ENCODE measurements at places on chromosomes 1 and 21. TPM values are rescaled to one million over a fixed set of nuclear protein-coding genes. Genes with fewer than 3 reads are reported as not detected.

- H3K4me1 ChIP-seq = no peaks in the 10 kb centered on the region
- H3K27me3 ChIP-seq = no peaks in the 10 kb centered on the region
- H3K36me3 ChIP-seq = no peaks in the 10 kb centered on the region
- H3K4me3 ChIP-seq = no peak overlapping the region
- no peak overlapping the region for H3K27ac ChIP-seq
Observed at GRCh38 chr1:55589671-55590297, 374.6 kb upstream of the USP24 start.

DNA sequence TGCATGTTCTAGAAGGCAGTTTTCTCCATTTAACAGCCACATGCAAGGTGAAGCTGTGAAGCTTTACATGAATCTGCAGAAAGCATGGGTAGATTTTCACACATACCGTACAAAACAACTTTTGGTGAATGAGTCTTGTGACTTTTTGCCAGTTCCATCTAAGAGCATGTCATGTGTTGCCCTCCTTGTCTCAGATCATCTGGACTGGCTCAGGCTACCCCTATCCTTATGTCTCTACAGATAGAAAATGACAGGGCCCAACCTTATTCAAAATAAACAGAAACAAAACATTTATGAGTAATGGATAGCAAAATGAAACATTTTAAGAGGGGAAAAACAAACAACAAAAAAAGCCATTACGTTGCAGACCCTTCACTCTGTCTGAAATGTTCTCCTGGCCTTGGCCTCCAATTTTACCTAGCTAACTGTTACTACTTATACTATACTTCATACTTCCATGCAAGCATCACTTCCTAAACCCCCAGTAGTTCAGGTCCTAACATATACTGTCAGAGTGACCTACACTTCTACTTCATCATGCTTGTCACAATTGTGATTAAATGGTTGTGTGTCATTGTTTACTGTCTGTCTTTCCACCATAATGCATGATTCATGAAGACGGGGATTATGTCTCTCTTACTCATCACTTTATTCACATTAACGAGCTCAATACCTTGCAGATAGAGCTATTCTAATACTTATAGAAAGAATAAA, 39.0 kb downstream of the LRRC8C start:
- H3K27ac ChIP-seq = no peak overlapping the region
- no peak for DNase-seq
- H3K36me3 ChIP-seq = no peaks in the 10 kb centered on the region
- H3K4me1 ChIP-seq = no peaks in the 10 kb centered on the region
- H3K4me3 ChIP-seq = no peak overlapping the region

The FPGT gene
- polyA plus RNA-seq = 12.1 TPM

The CHI3L2 gene
- polyA plus RNA-seq = 0.22 TPM

The GSTM1 gene
- not detected for polyA plus RNA-seq

- DNase-seq = no peak
- peaks cover 6% of the 10 kb centered on the region for H3K27me3 ChIP-seq
- no peak overlapping the region for H3K27ac ChIP-seq
Observed at GRCh38 chr1:176786274-176786673, 323.3 kb downstream of the PAPPA2 start.

DNA sequence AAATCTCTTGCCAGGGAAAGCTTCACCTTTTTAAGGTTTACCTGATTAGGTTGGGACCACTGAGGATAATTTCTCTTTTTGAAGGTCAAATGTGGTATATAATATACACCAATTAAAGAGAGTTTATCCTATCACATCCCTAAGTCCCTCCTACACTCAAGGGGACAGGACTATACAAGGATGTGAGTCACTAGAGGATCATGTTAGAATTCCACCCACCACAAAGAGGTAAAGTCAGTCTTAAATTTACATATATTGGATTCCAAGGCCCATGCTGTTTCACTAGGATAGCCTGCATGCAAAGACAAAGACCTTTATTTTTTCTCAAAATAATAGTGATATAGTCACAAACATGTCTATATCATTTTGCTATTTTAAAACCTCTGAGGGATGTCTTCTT, 164.4 kb downstream of the GIPC2 start:
- H3K4me3 ChIP-seq = no peak overlapping the region
- no peak for DNase-seq
- no peaks in the 10 kb centered on the region for H3K27me3 ChIP-seq
- H3K27ac ChIP-seq = no peak overlapping the region
- no peaks in the 10 kb centered on the region for H3K4me1 ChIP-seq

DNA sequence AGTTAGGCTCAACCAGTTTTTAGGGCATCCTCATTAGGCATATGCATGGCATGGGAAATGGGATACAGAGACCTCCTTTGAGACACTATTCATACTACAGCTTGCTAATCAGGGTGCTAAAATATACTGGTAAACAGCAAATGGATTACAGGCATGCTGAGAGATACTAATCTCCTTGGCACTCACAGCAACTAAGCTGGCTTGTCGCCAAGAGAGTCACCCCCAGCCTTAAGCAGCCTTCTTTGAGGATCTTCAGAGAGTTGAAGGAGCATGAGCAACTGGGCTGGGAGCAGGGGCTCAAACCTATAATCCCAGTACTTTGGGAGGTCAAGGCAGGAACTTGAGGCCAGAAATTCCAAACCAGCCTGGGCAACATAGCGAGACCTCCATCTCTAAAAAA, 120.1 kb upstream of the NR5A2 start:
- H3K27me3 ChIP-seq = no peaks in the 10 kb centered on the region
- no peak for DNase-seq
- no peaks in the 10 kb centered on the region for H3K36me3 ChIP-seq
- H3K4me3 ChIP-seq = no peak overlapping the region
- no peaks in the 10 kb centered on the region for H3K4me1 ChIP-seq

GRCh38 chr1:165495858-165496205, 48.0 kb upstream of the LRRC52 start:
- H3K36me3 ChIP-seq = no peaks in the 10 kb centered on the region
- H3K27ac ChIP-seq = no peak overlapping the region
- H3K4me1 ChIP-seq = no peaks in the 10 kb centered on the region
- H3K4me3 ChIP-seq = no peak overlapping the region

- no peaks in the 10 kb centered on the region for H3K36me3 ChIP-seq
- no peak for DNase-seq
- no peak overlapping the region for H3K4me3 ChIP-seq
Observed at GRCh38 chr21:42176859-42177258, 42.1 kb upstream of the ABCG1 start.

The CCT3 gene
- 475 TPM for polyA plus RNA-seq

DNA sequence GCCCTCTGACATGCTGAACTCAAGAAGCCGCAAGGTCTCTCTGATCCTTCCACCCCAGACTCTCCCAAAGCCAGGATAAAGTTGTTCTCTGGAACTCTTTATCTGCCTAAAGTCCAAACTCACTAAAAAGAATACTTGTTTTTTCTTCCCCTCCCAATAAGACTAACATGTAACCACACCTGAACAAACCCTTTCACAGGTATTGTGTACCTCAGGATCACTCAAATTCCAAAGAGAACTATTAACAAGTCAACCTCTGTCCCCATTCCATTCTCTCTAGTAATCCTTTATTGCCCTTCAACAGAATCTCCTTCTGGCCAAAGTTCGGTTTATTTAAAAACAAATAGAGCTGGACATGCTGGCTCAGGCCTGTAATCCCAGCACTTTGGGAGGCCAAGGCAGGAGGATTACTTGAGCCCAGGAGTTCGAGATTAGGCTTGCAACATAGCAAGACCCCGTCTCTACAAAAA, 4.1 kb upstream of the TOE1 start:
- H3K36me3 ChIP-seq = peaks cover 35% of the 10 kb centered on the region
- no peaks in the 10 kb centered on the region for H3K27me3 ChIP-seq
- no peak for DNase-seq
- no peak overlapping the region for H3K27ac ChIP-seq

GRCh38 chr1:45410850-45411509, 70.7 kb upstream of the MUTYH start:
- H3K4me1 ChIP-seq = peaks cover 4% of the 10 kb centered on the region
- peak overlapping the region; percentile 20 for H3K27ac ChIP-seq
- DNase-seq = no peak

The OR2AK2 gene
- polyA plus RNA-seq = not detected

- no peak for DNase-seq
- H3K4me3 ChIP-seq = no peak overlapping the region
- H3K36me3 ChIP-seq = no peaks in the 10 kb centered on the region
- H3K27me3 ChIP-seq = no peaks in the 10 kb centered on the region
- no peaks in the 10 kb centered on the region for H3K4me1 ChIP-seq
- no peak overlapping the region for H3K27ac ChIP-seq
Observed at GRCh38 chr21:21682172-21682571, 684.0 kb downstream of the NCAM2 start.

- H3K27ac ChIP-seq = no peak overlapping the region
- H3K36me3 ChIP-seq = no peaks in the 10 kb centered on the region
- H3K4me3 ChIP-seq = peak overlapping the region; percentile 38
- no peaks in the 10 kb centered on the region for H3K27me3 ChIP-seq
- H3K4me1 ChIP-seq = peaks cover 8% of the 10 kb centered on the region
Observed at GRCh38 chr1:23838401-23838866, 13.2 kb upstream of the HMGCL start.
